ENCODE measurements at places on chromosomes 12 and 14.
A peak's percentile ranks its signal among the peaks of the same experiment; 100 is the strongest.

DNA sequence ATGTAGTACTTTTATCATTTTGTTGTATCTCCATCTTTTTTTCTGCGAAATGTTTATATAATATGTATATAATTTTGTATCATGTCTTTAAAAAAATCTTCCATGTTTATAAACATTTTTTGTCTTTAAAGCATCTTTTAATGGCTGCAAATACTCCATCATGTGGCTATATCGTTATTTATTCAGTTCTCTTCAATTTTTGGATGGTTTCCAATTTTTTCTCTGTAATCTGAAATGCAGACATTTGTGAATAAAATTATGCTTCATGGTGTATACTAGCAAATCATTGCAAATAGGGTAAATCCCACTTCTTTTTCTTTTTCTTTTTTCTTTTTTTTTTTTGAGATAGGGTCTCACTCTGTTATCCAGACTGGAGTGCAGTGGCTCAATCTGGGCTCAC, 54.0 kb downstream of the CPSF2 start:
- no peak for DNase-seq

DNA sequence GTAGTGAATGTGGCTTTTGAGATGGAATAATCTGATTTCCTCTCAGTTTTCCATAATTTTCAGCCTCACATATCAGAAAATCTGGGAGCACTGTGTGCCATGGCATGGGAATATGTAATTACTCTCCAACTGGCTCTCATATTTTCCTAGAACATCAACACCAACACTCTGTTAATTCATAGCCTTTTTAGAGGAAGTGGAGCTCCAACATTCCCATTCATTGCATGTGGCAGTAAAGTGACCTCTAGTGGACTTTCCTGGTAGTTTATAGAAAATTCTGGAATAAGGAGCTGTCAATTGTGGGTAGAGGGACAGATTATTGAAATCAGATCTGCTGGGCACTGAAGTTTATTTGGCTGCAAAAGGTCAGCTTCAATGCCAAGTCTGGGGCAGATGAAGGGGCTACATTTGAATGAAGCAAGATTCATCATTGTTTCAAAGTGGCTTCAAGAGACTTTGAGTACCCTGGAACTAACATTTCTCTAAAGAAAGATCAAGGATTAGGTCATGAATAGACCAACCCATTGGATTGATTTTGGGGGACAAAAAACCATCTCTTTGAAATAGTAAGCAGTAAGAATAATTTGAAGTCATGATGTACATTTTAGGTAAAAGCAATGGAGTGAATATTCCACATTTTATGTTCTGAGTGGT, 23.6 kb upstream of the USP44 start:
- peak; percentile 2 for DNase-seq

GRCh38 chr12:52053536-52054209, 2.4 kb downstream of the NR4A1 start:
- DNase-seq: no peak

DNA sequence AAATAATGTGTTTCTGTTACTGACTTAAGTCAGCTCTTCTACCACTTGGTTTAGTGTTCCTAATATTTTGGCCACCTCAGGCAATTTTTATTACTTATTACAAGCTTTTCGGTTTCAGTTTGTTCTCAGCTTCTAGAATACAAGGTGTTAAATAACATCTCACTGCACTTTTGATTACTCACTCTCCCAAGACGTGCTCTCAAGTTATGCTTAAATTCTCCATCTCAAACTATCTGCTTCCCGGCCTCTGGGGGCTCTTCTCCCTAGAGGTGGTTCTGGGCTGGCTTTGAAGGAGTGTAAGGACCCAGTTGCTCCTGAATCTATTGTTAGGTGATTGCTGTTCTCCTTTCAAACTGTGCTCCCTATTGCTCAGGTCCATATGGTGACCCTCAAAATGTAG, 193.9 kb upstream of the DDHD1 start:
- no peak for DNase-seq

- DNase-seq: no peak
Observed at GRCh38 chr14:93909429-93910128, 17.6 kb upstream of the FAM181A start.

- DNase-seq: no peak
Observed at GRCh38 chr12:128810182-128811127, 13.3 kb downstream of the SLC15A4 start.

GRCh38 chr14:67762051-67762450, 54.3 kb downstream of the ZFYVE26 start:
- DNase-seq: no peak

GRCh38 chr12:49428793-49429192, 61.5 kb downstream of the SPATS2 start:
- DNase-seq: no peak

DNA sequence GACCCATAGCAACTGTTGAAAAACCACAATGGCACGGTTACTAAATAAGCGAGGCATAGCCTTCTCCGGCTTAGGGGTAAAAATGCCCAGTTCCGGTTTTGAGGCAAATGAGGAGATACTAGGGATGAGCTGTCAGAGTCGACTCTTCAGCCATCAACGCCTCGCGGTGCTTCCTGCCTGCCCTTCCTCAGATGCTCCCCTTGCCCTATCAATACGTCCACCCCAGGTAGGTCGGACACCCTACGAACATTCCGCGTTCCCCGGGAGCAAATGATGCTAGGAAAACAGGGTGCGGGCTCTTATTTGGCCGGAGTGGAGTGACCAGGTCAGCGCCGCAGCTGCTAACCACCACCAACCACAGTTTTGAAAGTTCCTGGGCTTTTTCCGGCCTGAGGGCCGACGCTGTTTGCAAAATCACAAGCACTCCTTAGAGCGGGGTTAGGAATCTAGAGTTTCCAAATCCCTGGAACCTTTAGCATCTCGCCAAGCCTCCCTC, 1.2 kb downstream of the SRSF9 start:
- DNase-seq: no peak

- peak; percentile 66 for DNase-seq
Observed at GRCh38 chr12:49131051-49131893, at the start of gene TUBA1B. Gene TUBA1B, minus strand, starts transcription at chr12:49131395. Its CDS starts 95 bp downstream, at chr12:49131300.

DNA sequence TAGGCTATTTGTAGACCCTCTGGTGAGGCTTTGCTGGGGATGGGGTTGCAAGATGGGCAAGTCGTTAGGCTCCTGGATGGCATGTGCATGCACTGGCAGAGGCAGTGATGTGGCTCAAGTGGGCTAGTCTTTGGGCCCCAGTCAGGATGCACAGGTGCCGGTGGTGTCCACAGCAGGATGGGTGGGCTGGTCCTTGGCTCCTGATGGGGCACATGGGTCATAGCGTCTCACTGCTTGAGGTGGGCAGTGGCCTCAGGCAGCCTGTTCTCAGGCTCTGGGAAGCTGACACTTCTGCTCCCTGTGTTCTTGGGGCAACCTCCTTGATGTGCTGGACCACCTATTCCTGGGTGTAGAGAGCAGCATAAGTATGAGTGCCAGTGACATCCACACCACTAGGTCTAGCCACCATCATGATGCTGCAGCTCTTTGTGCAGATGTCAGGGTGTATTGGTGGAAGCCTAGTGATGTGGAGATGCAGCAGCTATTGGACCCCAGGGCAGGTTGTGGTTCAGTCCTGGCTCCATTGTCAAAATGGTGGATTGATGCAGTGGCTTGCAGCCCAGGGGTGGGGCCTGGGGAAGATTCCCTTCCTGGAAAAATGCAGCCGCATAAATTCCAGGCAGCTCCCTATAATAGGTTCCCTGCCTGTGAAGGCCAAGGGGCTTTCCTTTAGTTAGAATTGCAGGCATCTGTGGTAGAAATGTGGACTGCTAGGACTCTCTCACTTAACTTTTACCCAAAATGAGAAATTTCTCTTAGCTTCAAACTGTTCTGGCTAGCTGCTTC, 742.5 kb upstream of the MDGA2 start:
- DNase-seq: no peak

GRCh38 chr12:69508091-69508490, 37.9 kb downstream of the FRS2 start:
- DNase-seq: no peak
